SK-N-DZ (cell line): ENCODE measurements at places on chromosomes 1 and 21.
A peak's percentile ranks its signal among the peaks of the same experiment; 100 is the strongest.

GRCh38 chr1:55703726-55704363, 488.7 kb upstream of the USP24 start:
- no peak for DNase-seq

DNA sequence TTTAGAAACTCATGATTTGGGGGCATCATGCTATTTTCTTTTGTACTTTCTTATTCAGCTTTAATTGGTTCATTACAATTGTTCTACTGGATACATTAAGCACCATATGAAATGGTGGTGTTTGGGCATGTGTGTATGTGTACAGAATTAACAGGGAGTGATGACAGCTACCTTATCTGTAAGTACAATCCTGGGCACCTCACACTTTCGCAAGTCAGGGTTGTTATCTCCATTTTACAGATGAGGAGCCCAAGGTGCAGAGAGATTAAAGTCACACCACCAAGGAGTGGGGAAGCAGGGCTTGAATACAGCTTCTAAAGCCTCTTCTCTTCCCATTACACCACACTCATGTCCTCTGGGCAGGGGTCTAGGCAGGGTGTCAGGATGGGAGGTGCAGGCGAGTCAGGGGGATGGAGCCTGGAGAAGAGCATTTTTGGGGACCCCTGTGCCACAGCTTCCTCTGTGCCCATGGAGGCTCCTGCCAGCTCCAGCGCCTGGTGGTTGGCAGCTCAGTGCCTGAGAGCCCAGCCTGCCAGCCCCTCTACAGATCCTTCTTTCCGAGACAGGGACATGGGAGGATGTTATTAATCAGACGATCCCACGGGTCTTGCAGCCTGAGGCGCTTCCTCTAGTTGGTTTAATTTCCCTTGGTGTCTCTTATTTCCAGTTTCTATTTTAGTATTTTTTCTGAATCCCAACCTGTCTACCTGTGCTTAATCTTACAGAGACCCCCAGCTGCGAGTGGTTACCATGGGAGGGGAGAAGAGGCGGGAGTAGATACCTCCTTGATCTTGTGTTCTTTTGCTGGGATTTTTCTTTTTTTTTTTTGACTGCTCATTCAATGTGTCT, 126.2 kb upstream of the CD34 start:
- DNase-seq, result no peak

GRCh38 chr1:152419917-152420316, 5.9 kb upstream of the CRNN start:
- DNase-seq, result no peak

- DNase-seq, result no peak
Observed at GRCh38 chr1:106780066-106780465, 276.4 kb upstream of the PRMT6 start.

GRCh38 chr1:56418151-56418631, 161.2 kb downstream of the PLPP3 start:
- DNase-seq, result no peak

DNA sequence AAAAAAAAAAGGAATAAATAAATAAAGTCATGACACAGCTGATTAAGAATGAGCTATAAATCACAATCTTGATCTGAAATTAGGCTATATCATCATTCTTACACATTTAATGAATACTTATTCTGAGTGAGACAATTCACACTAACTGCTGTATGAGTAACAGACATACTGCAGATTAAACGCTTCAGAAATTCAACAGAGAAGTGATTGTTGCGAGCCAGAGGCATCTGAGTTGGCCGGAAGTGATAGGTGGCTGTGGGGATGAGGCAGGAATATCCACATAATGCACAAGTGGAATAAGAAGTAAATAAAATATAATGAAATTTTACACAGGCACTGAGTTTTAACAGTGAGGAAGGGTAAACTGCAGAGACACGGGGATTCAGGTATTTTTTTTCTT, 142.4 kb downstream of the APP start:
- no peak for DNase-seq

DNA sequence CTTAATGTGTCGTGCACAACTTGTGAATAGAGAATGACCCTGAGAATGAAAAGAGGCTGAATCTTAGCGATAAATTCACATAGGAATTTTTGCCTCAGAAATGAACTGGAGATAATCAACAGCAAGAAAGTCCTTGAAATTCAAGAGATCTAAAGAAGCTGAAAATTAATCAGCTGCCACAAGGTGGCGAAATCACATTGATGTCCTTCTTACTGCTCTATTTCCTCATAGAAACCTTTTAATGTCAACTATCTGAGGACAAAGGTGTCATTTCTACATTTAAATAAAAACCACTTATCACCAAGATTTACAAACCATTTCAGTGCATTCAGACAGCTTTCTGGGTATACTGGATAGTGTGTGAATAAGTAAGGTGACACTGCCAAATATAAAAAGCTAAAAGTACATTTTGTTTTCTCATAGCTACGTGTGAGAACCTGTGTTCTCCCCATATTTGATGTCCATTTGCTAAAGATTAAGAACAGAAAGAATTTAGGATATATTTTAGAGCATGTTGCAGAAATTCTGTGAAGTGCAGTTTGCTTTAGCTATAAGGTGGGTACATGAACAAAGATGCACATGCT, 485.3 kb upstream of the PTBP2 start:
- DNase-seq, result peak; percentile 49

DNA sequence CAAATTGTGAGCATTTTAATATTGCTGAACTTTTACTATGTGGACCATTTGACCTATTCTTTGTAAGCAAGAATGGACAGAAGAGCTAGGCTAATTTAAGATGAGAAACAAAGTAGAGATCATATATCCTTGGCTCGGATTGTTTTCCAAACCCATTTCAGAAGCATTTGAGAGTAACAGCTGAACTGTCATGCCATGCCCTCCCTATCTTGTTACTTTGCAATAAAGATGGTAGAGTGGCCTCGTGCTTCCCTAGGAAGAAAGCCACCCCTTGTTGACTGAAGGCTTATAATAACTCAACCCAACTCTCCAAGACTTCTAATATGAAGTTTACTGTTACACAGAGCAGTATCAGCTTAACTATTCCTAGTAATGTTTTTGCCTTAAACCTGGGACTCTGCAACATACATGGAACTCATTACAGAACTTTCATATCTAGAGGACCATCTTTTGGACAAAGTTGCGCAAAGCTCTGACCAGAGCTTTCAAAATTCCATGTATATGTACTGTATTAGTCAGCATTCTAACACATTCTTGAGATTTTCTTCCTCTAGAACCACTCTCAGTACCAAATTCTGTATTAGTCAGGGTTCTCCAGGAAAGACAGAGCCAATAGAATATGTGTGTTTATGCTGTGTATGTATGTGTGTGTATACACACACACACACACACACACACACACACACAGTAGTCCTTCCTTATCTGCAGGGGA, 68.7 kb downstream of the ADAMTS1 start:
- no peak for DNase-seq

DNA sequence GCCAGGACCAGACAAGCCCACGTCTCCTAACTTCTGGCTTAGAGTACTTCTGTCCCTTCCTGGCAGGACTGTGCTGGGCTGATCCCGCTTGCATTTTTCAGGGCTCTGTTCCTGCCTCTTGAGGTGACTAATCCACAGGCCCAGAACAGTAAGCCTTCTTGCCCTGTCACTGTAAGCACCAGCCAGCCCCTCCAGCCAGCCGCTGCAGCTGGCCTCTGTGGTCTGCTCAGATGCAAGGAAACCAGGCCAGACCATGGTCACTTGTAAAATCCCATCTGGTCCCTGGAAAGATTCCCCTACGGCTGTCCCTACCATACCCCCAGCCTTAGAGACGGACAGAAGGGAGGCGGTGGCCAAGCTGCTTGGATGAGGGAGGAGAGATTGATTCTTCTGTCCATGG, 74.2 kb downstream of the KIRREL1 start:
- DNase-seq, result no peak

DNA sequence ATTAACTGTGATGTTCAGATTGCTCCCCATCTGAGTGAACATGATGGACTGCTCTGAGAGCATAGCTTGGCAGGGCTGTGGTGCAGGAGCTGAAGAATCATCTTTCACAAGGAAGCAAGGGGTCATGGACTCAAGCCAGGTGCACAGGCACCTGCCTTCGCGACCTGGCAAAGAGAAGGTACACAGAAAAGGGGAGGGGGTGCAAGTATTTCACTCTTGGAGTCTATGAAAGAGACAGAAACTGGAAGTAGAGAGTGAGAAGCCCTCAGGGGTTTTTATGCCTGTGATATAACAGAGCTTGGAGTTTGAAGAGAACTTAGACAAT, 232.6 kb upstream of the PLXNA2 start:
- no peak for DNase-seq

DNA sequence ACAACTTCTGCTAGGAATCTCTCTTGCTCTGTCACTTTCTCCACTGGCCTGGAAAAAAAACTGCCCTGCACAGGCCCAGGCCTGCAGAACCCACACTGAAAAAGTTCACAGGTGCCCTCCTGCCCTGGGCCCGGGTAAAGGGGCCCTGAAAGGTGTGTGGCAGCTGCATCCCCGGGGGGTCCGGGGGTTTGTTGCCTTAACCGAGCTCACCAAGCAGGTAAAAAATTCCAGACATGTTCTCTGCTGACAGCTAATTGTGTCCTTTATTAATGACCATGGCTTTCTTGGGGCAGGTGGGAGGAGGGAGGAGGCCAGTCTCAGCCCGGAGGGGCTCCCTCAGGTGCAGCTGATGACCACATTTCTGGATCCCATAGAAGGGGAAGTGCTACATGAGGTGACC, 122.9 kb downstream of the LACTBL1 start:
- DNase-seq, result no peak

DNA sequence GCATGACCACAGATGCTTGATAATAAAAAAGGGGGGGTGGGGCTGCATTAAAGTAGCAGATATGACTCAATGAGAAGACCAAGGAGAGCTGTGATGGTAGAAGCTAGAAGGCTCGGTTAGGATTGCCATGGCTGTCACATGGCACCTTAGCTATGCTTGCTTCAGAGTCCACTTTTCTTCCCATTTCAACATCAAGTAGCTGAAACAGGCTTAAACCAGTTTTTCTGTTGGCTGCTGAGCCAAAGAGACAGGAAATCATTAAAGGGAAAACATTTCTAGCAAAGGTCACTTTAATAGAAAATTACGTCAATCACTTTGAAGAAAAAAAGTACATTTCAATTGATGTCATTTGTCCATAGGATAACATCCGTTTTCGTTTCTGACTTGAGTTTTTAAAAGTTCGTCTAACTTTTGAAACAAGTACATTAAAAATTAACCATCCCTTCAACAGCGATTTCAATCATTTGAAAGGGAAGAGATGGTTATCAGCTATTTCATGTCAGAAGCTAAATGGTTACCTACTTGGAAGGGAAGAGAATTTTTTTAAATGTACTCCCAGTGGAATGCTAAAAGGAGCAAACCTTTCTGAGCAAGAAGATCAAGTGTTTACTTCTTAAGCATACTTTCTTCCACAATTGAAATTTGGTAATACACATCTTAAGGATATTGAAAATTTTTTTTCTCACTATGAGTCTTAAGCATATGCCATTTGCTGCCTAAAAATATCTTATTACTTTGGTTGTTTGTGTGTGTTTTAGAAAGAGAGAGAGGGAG, 488.1 kb upstream of the PRMT6 start:
- DNase-seq, result no peak
